ENCODE measurements at places on chromosomes 1 and 21. TPM values are rescaled to one million over a fixed set of nuclear protein-coding genes. Genes with fewer than 3 reads are reported as not detected.

Gene SYCP1
- polyA plus RNA-seq = not detected

Gene ZSWIM5
- 0.68 TPM for polyA plus RNA-seq

Gene SLC44A3
- polyA plus RNA-seq = 2.2 TPM

Gene AIRE
- polyA plus RNA-seq = 0.05 TPM

Gene TSPEAR
- polyA plus RNA-seq = 2.2 TPM

Gene LCE6A
- polyA plus RNA-seq = not detected

Gene SPRR2G
- not detected for polyA plus RNA-seq

Gene AGTRAP
- polyA plus RNA-seq = 23.9 TPM

Gene ABCA4
- polyA plus RNA-seq = 0.09 TPM

Gene FCGR3B
- polyA plus RNA-seq = 0.29 TPM

Gene SLC37A1
- 1.9 TPM for polyA plus RNA-seq

Gene ACTN2
- 827 TPM for polyA plus RNA-seq

Gene OR2L5
- not detected for polyA plus RNA-seq

Gene NT5C1A
- polyA plus RNA-seq = 5.7 TPM

Gene CFHR2
- not detected for polyA plus RNA-seq

Gene FMOD
- polyA plus RNA-seq = 35.9 TPM

Gene OR2T11
- polyA plus RNA-seq = not detected

Gene SEC16B
- polyA plus RNA-seq = 2.9 TPM

Gene MPL
- 0.18 TPM for polyA plus RNA-seq

Gene LAMB3
- polyA plus RNA-seq = 4.9 TPM

Gene RXFP4
- polyA plus RNA-seq = not detected

Gene TMIGD3
- 2.1 TPM for polyA plus RNA-seq

Gene OR14K1
- not detected for polyA plus RNA-seq

Gene LRRC8B
- polyA plus RNA-seq = 1.4 TPM

Gene INAVA
- not detected for polyA plus RNA-seq

Gene ETV3L
- polyA plus RNA-seq = not detected

Gene KLF17
- not detected for polyA plus RNA-seq

Gene COL8A2
- 2.4 TPM for polyA plus RNA-seq

Gene EPS8L3
- polyA plus RNA-seq = not detected

Gene SMPDL3B
- polyA plus RNA-seq = 0.11 TPM

Gene CASZ1
- 24.2 TPM for polyA plus RNA-seq

Gene SLC27A3
- polyA plus RNA-seq = 26.5 TPM

Gene KLHDC7A
- 0.02 TPM for polyA plus RNA-seq

Gene CDA
- polyA plus RNA-seq = 6.7 TPM

Gene NKAIN1
- 0.02 TPM for polyA plus RNA-seq

Gene FMO2
- polyA plus RNA-seq = 41.0 TPM

Gene ZBTB21
- polyA plus RNA-seq = 2.6 TPM

Gene SPRR2A
- polyA plus RNA-seq = 0.14 TPM

Gene WDR77
- polyA plus RNA-seq = 28.2 TPM

Gene SYF2
- 63.2 TPM for polyA plus RNA-seq

Gene KRTAP12-2
- not detected for polyA plus RNA-seq

Gene BACH1
- polyA plus RNA-seq = 5.0 TPM

Gene IFNLR1
- polyA plus RNA-seq = 3.4 TPM

Gene PROK1
- 2.6 TPM for polyA plus RNA-seq

Gene AKIRIN1
- 32.2 TPM for polyA plus RNA-seq

Gene HPDL
- 0.38 TPM for polyA plus RNA-seq

Gene SGIP1
- 2.2 TPM for polyA plus RNA-seq

Gene CDCA8
- 0.38 TPM for polyA plus RNA-seq

Gene DENND2C
- polyA plus RNA-seq = 1.5 TPM
